NCI-H446 treated with DMSO at 0.1 percent for 48 hours (cell line): ENCODE measurements at places on chromosomes 3 and 15.

DNA sequence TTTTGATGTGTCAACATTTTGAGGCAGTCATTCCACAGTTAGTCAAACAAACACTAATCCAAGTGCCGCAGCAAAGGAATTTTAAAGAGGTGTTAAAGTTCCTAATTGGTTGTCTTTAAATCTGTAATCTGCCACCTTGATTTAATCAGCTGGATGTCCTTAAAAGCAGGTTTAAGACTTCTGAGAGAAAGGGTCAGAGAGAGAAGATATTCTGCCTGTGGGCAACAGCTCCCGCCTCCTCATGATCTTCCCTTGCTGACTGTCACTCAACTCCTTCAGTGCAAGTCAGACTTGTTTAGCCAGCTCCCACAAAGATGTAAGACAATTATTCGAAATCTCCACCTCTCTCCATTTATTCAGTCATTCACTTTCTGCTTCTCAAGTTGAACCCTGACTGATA is 92.6 kb upstream of the MYRIP start:
- DNase-seq, result no peak

- no peak for DNase-seq
These were observed 13.7 kb upstream of the ULK4 start for GRCh38 chr3:41975416-41976103.

GRCh38 chr15:71691458-71692417 is 118.6 kb upstream of the NR2E3 start:
- DNase-seq, result no peak

DNA sequence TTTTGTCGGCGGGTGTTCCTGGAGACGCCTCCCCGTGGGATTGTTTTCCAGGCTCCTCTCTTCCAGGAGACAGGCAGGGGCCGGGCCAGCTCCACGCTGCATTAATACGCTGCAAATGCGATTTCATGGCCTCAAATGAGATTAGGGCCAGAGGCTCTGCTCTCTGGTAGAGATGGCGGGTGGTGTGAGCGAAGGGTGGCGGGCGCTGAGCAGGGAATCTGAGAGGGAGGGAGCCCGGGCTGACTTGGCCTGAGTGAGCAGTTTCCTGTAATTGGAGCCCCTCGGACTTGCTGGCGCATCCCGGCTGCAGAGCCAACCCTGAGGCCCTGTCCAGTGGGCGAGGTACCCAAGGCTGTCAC is 7.4 kb upstream of the CCDC33 start:
- DNase-seq, result peak; percentile 45

DNA sequence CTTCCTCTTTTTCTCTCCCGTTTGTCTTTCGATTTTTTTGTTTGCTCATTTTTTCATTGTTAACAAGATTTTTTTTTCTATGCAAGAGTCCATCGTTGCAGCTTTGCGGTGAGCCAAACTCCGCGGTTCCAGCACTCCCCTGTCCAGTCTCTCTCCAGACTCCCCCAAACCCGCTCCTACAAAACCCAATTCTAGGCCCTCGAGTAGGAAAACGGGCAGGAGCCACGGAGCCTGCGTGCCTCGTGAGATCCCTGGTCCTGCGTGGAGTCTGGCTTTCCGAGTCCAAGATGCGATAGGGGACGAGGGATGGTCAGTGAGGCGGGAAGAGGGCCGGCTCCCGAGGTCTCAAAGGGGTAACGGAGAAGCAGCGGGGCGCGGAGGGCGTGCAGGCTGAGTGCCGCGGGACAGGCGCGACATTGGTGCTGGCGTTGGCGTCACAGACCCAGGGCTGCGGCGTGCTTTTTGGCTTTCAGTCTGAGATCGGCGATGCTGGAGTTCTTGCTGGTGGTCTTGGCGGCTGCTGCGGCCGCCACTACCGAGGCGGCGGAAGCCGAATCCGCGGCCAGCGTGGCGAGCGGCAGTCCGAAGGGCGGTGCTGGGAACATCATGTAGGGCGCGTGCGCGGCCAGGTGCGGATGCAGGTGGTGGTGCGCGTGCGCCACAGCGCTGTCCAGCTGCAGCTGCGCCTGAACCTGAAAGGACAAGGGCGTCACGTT is 8.5 kb downstream of the SHOX2 start:
- no peak for DNase-seq

- DNase-seq, result no peak
These were observed 39.9 kb downstream of the DENND4A start for GRCh38 chr15:65752151-65752700.

DNA sequence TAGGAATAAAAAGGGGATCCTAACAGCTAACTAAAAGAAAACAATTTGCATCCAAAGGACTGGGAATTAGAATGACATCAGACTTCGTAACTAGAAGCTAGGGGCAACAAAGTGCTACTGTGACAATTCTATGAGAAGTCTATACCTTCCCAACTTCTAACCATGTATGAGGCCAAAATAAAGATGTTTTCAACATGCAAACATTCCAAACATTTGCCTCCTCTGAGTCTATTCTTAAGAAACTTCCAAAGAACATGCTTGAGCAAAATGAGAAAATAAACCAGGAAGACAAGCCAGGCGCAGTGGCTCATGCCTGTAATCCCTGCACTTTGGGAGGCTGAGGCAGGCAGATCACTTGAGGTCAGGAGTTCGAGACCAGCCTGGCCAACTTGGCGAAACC is 13.1 kb upstream of the RNF7 start:
- DNase-seq, result no peak

- DNase-seq, result no peak
These were observed 5.8 kb downstream of the OR5H6 start for GRCh38 chr3:98269846-98270245.

DNA sequence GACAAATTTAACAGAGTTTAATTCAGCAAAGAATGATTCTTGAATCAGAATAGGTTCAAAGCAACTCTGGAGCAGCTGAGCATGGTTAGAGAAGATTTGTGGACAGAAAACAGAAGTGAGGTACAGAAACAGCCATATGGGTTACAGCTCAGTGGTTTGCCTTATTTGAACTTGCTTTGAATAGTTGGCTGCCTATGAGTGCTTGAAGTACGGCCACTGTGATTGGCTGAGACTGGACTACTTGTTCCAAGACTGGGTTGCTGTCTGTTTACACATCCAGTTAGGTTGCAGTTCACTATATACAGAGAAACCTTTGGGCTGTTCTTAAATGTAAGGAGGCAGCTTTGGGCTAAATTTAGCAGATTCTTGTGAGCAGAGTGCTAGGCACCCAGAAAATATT is 79.4 kb upstream of the CADPS start:
- DNase-seq, result peak; percentile 29

DNA sequence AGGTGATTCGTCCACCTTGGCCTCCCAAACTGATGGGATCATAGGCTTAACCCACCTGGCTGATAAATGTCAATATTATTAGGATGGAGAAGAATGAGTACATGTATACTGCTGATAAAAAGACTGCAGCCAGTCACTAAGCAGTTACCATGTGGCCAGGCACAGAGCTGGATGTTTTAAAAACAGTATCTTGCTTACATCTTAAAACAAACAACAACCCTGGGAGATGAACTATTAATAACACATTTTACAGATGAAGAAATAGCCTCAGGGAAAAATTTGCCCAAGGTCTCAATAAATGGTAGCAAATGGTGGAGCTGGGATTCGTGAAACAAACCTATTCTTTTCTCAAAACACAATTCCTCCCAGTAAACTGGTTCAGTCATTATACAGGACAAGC is 18.1 kb downstream of the IL17RD start:
- DNase-seq, result no peak

GRCh38 chr3:71348831-71349230 is 234.7 kb downstream of the FOXP1 start:
- no peak for DNase-seq

DNA sequence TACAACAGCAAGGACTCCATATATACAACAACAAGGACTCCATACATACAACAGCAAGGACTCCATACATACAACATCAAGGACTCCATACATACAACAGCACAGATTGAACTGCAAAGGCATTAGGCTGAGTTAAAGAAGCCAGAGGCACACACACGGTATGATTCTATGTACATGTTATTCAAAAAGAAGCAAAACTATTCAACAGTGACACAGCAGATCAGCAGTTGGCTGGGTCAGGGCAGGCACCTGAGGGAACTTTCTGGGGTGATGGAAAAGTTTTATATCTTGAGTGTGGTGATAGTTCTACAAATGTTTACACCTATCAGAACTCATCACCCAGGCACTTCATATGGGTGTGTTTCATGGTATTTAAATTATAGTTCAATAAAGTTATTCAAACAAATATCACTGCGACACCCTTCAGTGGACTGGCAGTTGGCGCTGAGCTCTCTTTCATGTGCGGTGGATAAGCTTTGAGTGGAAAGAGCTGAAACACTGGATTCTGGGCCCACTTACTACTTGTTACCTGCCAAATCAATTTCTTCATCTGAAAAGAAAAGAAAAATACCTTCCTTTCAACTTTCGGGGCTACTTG is 28.0 kb downstream of the RFTN1 start:
- DNase-seq, result no peak

DNA sequence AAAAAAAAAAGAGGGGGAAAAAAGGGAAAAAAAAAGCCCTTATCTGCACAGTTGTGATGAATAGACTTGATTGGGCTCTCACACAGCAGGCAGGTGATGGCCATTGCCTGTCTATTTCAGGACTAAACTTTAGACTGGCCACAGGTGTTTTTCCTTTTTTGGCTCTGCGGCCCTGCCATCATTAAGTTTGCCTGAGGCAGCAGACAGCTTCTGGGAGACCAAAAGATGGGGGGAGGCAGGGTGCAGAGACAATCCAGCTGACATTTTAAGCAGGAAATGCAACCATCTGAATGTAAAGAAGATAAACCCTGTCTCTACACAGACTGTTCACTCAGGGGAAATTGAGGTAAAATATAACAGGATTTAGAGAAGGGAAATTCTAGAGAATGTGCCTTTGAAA is 295.0 kb upstream of the KCNH8 start:
- no peak for DNase-seq

DNA sequence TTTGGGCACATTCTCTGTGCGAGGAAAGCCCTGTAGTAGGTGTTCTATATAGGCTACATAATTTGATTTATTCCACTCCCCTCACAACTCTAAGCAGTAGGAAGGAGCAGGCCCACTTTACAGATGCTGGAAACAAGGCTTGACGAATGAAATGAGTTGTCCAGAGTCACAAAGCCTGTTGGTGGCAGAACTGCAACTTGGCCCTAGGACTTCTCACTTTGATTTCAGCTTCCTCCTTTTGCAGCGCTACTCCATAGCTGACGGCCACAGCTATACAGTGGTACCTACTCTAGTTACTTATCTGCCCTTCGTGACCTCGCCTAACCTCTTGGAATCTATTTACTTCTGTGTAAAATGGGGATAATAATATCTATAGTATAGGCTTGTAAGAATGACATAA is 2.5 kb upstream of the IRAK2 start:
- no peak for DNase-seq

DNA sequence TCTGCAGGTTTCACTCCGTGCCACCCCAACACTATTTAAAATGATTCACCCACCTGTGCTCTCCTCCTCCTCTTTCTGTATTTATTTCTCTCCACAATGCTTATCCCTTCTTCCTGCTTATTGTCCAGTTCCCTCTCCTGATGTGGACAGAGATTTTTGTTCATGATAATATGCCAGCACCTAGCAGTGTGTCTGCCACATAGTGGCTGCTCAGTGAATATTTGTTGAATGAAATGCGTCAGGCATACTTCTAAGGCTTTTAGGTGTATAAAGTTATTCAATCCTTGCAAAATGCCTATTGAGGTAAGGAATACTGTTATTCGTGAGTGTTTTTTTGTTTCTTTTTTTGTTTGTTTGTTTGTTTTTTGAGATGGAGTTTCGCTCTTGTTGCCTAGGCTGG is 67.5 kb upstream of the MME start:
- DNase-seq, result no peak

GRCh38 chr3:193078996-193079753 is 161.5 kb upstream of the MB21D2 start:
- DNase-seq, result no peak

- no peak for DNase-seq
These were observed 18.8 kb upstream of the IQSEC1 start for GRCh38 chr3:13091898-13092611.

DNA sequence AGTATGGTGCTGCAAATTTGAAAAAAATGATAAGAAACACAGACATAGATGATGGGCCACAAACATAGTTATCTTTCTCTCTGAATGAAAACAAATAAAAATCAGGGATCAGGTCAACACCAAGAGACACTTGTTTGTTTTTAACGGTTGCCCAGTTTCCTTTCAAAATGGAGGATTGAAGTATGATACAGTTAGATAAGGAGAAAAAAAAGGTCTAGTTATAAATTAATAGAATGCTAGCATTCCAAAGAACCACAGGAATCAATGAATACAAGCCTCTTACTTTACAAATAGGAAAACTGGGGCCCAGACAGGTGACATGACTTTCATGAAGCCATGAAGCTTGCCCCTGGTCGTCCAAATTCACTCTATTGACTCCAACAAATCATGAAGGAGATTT is 305.1 kb downstream of the ZNF621 start:
- DNase-seq, result no peak

DNA sequence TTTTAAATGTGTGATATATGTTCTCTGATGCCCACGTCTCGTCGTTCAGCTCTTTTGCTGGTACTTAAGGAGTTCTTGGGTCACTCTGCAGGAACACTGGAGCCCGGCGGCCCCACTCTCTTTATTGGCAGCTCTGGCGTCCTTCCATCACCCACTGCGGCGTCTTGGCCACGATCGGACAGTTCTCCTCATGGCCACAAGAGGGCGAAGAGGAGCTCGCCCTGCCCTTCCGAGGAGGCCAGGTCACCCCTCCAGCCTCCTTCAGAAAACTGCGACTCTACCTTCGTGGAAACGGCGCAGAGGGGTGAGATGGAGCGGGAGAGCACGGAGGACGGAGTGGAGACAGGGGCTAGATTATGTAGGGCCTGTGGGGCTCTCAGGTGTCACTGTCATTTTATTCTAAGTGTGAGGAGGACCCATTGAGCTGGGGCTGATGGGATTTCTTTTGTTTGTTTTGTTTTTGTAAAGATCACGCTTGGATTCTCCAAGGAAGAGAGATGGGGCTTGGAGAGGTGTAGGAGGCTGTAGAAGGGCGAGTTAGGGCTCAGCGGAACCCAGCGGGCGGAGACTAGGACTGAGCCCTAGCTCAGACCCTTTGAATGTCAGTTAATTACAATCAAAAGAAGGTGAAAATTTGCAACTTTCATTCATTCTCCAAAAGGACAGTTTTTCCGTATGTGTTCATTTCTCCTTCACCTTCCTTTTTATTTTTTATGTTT is 28.0 kb upstream of the GABRA5 start:
- DNase-seq, result no peak

- peak; percentile 76 for DNase-seq
These were observed 34.4 kb downstream of the SLCO3A1 start for GRCh38 chr15:91887921-91888373.

DNA sequence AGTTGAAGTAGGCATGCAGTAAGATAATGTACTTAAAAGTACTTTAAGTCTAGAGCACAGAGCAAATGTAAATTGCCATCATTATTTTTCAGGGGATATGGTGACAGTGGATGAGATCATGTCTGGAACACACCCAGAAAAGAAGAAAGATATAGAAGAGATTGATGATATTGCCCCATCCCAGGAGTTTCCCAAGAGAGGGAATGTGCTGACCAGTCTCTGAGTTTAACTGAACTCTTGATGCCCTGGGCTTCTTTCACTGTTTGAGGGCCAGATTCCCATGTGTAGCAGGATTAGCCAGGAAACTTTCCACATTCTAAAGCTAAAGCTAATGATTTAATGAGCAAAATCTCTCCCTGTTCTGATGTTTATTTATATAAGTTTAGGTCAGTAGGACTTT is 366.8 kb upstream of the UMPS start:
- DNase-seq, result no peak
